ENCODE measurements at places on chromosomes 2 and 18. TPM values are rescaled to one million over a fixed set of nuclear protein-coding genes. Genes with fewer than 3 reads are reported as not detected.

CHRNG gene
- total RNA-seq: not detected

VAMP8 gene
- total RNA-seq: 9.9 TPM

REG3G gene
- not detected for total RNA-seq

MBD2 gene
- total RNA-seq: 35.1 TPM

DNAH6 gene
- 0.86 TPM for total RNA-seq

SCN3A gene
- total RNA-seq: 0.54 TPM

RAPGEF4 gene
- 1.3 TPM for total RNA-seq

ECEL1 gene
- total RNA-seq: not detected

RNF25 gene
- 27.6 TPM for total RNA-seq

HJURP gene
- total RNA-seq: 18.8 TPM

KCNIP3 gene
- total RNA-seq: 3.5 TPM

KRTCAP3 gene
- total RNA-seq: not detected

COPS8 gene
- 107 TPM for total RNA-seq

CERKL gene
- total RNA-seq: 0.32 TPM

DYSF gene
- 0.78 TPM for total RNA-seq

CAPN13 gene
- total RNA-seq: not detected

AGPS gene
- 37.5 TPM for total RNA-seq

COMMD1 gene
- total RNA-seq: 58.0 TPM

LHCGR gene
- total RNA-seq: 0.39 TPM

CASP10 gene
- total RNA-seq: 0.52 TPM

LRRC30 gene
- total RNA-seq: not detected

PSMA8 gene
- total RNA-seq: not detected

LAMA3 gene
- total RNA-seq: 7.1 TPM

IL36G gene
- total RNA-seq: not detected

MFSD2B gene
- 0.13 TPM for total RNA-seq

KCNS3 gene
- 1.2 TPM for total RNA-seq

SANBR gene
- 17.9 TPM for total RNA-seq

GAD1 gene
- total RNA-seq: under 0.01 TPM

MCM6 gene
- 22.5 TPM for total RNA-seq

AGFG1 gene
- 80.1 TPM for total RNA-seq

CEP192 gene
- total RNA-seq: 31.1 TPM

TAF1B gene
- total RNA-seq: 41.7 TPM

IER3IP1 gene
- total RNA-seq: 28.1 TPM

ALPG gene
- total RNA-seq: not detected

SERPINB5 gene
- not detected for total RNA-seq

METAP1D gene
- total RNA-seq: 11.5 TPM

ANKRD62 gene
- total RNA-seq: not detected
